ENCODE measurements at places on chromosomes 1 and 21. TPM values are rescaled to one million over a fixed set of nuclear protein-coding genes. Genes with fewer than 3 reads are reported as not detected.

GRCh38 chr21:25967901-25968438 lies 202.6 kb downstream of the APP start:
- peak; percentile 25 for DNase-seq
- H3K36me3 ChIP-seq = peaks cover 8% of the 10 kb centered on the region

GRCh38 chr1:25922056-25922970 lies 16.1 kb upstream of the STMN1 start:
- peak overlapping the region; percentile 83 for H3K4me3 ChIP-seq
- H3K4me1 ChIP-seq = peaks cover 14% of the 10 kb centered on the region
- peaks cover 35% of the 10 kb centered on the region for H3K27me3 ChIP-seq

GRCh38 chr1:237482777-237483176 lies 407.9 kb downstream of the ZP4 start:
- H3K4me1 ChIP-seq = no peaks in the 10 kb centered on the region
- H3K36me3 ChIP-seq = no peaks in the 10 kb centered on the region
- no peak for DNase-seq
- no peak overlapping the region for H3K4me3 ChIP-seq
- no peaks in the 10 kb centered on the region for H3K27me3 ChIP-seq

- no peak for DNase-seq
- no peak overlapping the region for H3K27ac ChIP-seq
- peaks cover 21% of the 10 kb centered on the region for H3K4me1 ChIP-seq
These were observed 1.5 kb upstream of the MAGI3 start for GRCh38 chr1:113388621-113389358.

DNA sequence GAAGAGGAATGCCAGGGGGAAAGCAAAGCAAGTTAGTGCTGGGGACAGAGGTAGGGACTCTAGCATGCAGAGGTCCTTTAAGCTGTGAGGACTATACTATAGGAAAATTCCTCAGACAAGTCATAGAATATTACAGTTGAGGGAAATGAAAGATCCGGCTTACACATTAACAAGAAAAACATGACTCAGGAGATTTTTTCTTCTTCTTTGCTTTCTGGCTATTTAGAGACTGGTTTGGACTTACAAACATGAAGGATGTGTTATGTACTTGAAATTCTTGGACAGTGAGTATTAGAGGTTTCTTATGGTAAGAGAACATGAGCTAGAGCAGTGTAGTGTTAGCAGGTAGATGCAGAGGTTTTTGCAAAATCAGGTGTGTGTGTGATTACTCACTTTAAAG lies 24.9 kb downstream of the USP25 start:
- peaks cover 23% of the 10 kb centered on the region for H3K36me3 ChIP-seq
- no peaks in the 10 kb centered on the region for H3K27me3 ChIP-seq

DNA sequence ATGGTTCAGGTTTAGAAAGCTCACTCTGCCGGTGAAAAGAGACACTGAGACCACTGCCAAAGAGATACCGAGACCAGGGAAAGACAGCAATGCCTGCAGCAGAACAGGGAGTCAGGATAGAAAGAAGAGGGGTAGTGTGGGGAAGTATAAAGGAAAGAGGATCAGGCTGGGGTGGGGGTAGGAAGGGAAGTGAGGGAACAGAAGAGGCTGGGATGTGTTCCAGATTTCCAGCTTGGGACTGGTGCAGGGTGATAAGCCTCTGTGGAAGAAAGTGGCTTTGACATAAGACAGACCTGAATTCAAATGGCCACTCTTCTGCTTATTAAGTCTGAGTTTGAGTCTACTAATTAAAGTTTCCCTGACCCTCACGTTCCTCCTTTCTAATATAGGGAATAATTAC lies 105.9 kb downstream of the PIK3R3 start:
- no peak overlapping the region for H3K27ac ChIP-seq
- DNase-seq = no peak
- no peak overlapping the region for H3K4me3 ChIP-seq

- H3K4me3 ChIP-seq = no peak overlapping the region
- H3K27ac ChIP-seq = no peak overlapping the region
- no peaks in the 10 kb centered on the region for H3K4me1 ChIP-seq
These were observed 225.4 kb downstream of the FOXD2 start for GRCh38 chr1:47663286-47663685.

- H3K4me1 ChIP-seq = peaks cover 11% of the 10 kb centered on the region
- H3K27me3 ChIP-seq = peaks cover 22% of the 10 kb centered on the region
- DNase-seq = no peak
- H3K27ac ChIP-seq = no peak overlapping the region
- H3K36me3 ChIP-seq = no peaks in the 10 kb centered on the region
These were observed 60.4 kb downstream of the FYB2 start for GRCh38 chr1:56758794-56759193.

DNA sequence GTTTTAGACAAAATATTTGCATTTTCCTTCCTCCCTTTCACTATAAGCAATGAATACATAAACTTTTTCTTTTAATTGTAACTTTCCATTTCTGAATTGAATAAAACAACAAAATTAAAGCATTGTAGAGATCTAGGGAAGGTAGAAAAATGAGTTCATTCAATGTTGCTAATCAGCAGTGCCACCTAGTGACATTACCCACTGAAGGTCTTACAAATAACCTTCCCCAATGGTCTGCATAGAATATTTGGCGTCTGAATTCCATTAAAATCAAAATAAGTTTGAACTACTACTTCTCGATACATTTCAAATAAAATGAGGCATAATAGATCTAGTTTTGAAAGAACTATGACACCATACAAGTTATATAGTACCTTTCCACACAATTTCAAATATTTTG lies 19.6 kb downstream of the FH start:
- H3K27me3 ChIP-seq = no peaks in the 10 kb centered on the region
- no peak for DNase-seq
- H3K36me3 ChIP-seq = peaks cover 43% of the 10 kb centered on the region
- no peak overlapping the region for H3K4me3 ChIP-seq

DNA sequence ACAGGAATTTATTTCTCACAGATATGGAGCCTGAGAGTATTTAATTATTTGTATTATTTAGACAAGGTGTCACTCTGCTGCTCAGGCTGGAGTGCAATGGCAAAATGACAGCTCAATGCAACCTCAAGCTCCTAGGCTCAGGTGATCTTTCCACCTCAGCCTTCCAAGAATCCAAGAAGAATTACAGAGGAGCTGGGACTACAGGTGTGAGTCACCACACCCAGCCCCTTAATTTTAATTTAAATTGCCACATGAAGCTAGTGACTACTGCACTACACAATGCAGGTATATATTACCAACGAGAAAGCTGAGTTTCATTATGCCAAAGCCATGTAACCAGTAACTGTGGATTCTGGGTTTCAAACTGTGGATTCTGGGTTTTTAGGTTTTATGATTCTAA lies 2.1 kb downstream of the KHDC4 start:
- peak overlapping the region; percentile 22 for H3K4me3 ChIP-seq
- H3K27ac ChIP-seq = no peak overlapping the region
- no peak for DNase-seq
- no peaks in the 10 kb centered on the region for H3K27me3 ChIP-seq
- peaks cover 24% of the 10 kb centered on the region for H3K4me1 ChIP-seq
- peaks cover 1% of the 10 kb centered on the region for H3K36me3 ChIP-seq

GRCh38 chr1:66132324-66132723 lies 339.6 kb downstream of the PDE4B start:
- no peaks in the 10 kb centered on the region for H3K36me3 ChIP-seq
- no peak for DNase-seq
- no peak overlapping the region for H3K27ac ChIP-seq
- H3K4me3 ChIP-seq = no peak overlapping the region

GRCh38 chr1:207097871-207098324 lies 6.1 kb upstream of the C4BPA start:
- no peaks in the 10 kb centered on the region for H3K36me3 ChIP-seq
- no peak for DNase-seq
- no peak overlapping the region for H3K27ac ChIP-seq
- peaks cover 13% of the 10 kb centered on the region for H3K27me3 ChIP-seq
- no peak overlapping the region for H3K4me3 ChIP-seq

GRCh38 chr1:33609739-33610138 lies 137.3 kb downstream of the ZSCAN20 start:
- no peak overlapping the region for H3K4me3 ChIP-seq
- H3K36me3 ChIP-seq = no peaks in the 10 kb centered on the region
- no peak for DNase-seq
- no peaks in the 10 kb centered on the region for H3K4me1 ChIP-seq
- H3K27ac ChIP-seq = no peak overlapping the region

DNA sequence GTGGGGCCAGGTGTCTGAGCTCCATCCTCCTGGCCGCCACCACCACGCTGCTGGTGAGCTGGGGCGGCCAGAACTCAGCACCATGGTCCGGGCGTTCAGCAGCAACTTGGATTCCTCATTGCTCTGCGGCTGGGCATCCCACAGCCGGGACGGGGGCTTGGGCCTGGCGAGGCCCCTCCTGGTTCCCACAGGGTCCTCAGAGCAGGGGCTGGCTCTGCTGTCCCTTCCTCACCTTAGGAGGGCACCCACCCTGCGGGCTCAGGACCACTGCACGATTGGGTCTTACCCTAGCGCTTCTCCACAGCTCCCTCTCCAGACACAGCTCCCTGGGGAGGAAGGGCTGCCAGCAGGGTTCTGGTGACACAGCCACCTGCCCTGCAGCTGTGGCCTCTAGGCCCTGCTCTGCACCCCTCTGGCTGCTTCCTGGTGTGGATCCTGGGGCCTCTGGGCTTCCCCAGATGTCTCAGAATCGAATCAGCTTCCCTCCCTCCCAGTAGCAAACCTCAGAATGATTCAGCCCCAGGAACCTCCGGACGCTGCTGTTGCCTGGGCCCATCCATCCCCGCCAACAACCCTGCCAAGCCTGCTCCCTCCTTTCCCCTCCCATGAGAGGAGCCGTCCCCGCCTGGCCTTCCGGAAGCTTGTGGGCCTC lies 25.0 kb downstream of the CRYAA start:
- peaks cover 38% of the 10 kb centered on the region for H3K27me3 ChIP-seq
- H3K36me3 ChIP-seq = peaks cover 7% of the 10 kb centered on the region
- no peak overlapping the region for H3K27ac ChIP-seq
- DNase-seq = no peak

- H3K36me3 ChIP-seq = no peaks in the 10 kb centered on the region
- no peak for DNase-seq
- no peak overlapping the region for H3K4me3 ChIP-seq
- H3K27me3 ChIP-seq = no peaks in the 10 kb centered on the region
- H3K4me1 ChIP-seq = no peaks in the 10 kb centered on the region
These were observed 82.8 kb downstream of the DMRTB1 start for GRCh38 chr1:53541761-53542550.

- H3K4me3 ChIP-seq = peak overlapping the region; percentile 24
- H3K27ac ChIP-seq = peak overlapping the region; percentile 86
- DNase-seq = no peak
- H3K27me3 ChIP-seq = no peaks in the 10 kb centered on the region
- H3K36me3 ChIP-seq = peaks cover 52% of the 10 kb centered on the region
These were observed 18.1 kb downstream of the KIAA0040 start for GRCh38 chr1:175174309-175175102.

DNA sequence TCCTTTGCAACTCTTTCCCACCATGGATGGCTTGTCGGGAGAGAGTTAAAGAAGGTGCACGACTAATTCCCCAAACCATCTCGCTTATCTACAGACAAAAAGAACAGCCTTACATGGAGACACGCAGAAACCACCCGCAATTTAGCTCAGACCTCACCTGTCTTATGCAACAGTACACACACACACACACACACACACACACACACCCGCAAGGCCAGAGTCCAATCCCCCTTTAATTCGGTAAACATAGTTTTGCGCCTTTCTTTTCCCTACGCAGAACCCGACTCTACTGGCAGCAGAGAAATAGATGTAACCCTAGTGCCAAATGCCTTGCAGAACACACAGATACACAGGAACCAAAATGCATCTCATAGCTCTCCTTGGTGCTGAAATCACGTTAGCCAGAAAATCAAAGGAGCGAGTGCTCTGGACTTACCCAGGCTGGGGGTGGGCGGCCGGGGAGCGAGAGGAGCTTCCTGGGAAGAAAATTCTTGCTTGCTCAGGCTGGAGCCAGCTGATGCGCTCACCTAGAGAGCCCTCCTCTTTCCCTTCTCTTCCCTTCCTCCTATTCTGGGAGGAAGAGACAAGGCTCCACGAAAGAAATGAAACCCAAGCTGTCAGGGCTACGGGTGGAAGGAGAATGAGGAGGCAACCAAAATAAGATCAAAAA lies 470 bp downstream of the TNR start:
- no peaks in the 10 kb centered on the region for H3K36me3 ChIP-seq
- H3K27me3 ChIP-seq = peaks cover 42% of the 10 kb centered on the region
- H3K4me1 ChIP-seq = peaks cover 4% of the 10 kb centered on the region

- no peaks in the 10 kb centered on the region for H3K4me1 ChIP-seq
- H3K27me3 ChIP-seq = peaks cover 71% of the 10 kb centered on the region
- no peak for DNase-seq
- no peak overlapping the region for H3K27ac ChIP-seq
- no peak overlapping the region for H3K4me3 ChIP-seq
These were observed 311.5 kb downstream of the SETD4 start for GRCh38 chr21:35748678-35749314.

DNA sequence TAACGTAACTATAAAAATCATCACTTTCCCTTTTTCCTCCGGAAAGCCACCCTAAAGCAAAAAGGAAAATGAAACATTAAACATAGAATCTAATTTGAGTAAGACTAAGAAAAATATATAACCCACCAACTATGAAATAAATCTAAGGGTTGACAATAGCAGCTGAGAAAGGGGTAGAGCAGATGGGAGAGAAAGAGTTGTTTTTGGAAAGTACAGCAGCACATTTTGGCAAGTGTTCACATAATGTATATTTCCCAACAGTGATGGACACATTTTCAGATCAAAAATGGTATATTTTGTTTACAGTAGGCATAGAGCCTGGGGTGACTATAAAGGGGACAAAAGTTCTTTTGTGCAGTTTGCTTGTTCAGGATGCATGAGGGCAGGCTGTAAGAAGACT lies 1287.4 kb upstream of the B3GALT2 start:
- H3K4me3 ChIP-seq = no peak overlapping the region
- no peak for DNase-seq
- H3K4me1 ChIP-seq = no peaks in the 10 kb centered on the region
- H3K27me3 ChIP-seq = no peaks in the 10 kb centered on the region
- no peaks in the 10 kb centered on the region for H3K36me3 ChIP-seq
- H3K27ac ChIP-seq = no peak overlapping the region

- no peak overlapping the region for H3K4me3 ChIP-seq
- no peak for DNase-seq
- no peak overlapping the region for H3K27ac ChIP-seq
- no peaks in the 10 kb centered on the region for H3K36me3 ChIP-seq
These were observed 23.8 kb upstream of the CPLANE2 start for GRCh38 chr1:16260814-16261213.

DNA sequence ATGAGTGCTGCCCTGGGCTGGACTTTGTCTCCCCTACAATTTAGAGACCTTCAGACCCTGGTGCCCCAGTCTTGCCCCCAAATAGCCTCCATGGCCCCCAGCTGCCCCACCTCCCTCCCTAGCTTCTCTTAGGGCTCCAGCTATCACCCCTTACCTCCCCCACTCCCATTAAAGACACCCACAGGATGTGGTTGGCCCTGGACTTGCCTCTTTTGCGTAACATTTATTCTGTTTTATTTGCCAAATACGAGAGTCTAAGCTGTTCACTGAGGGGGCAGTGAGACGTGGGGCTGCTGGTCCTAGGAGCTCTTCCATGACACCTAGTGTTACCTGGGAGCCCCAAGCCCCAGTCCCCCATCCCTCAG lies 4.5 kb downstream of the ZC3H12A start:
- peaks cover 19% of the 10 kb centered on the region for H3K36me3 ChIP-seq
- H3K27ac ChIP-seq = peak overlapping the region; percentile 99
- peaks cover 55% of the 10 kb centered on the region for H3K4me1 ChIP-seq
- H3K27me3 ChIP-seq = no peaks in the 10 kb centered on the region
- peak overlapping the region; percentile 97 for H3K4me3 ChIP-seq
- DNase-seq = no peak

Gene PCBP3
- polyA plus RNA-seq = 0.72 TPM

Gene TMEM269
- polyA plus RNA-seq = not detected

Gene ATP6V1G3
- not detected for polyA plus RNA-seq

Gene ADORA3
- polyA plus RNA-seq = not detected

Gene CLCA4
- polyA plus RNA-seq = not detected

Gene SLFNL1
- 0.54 TPM for polyA plus RNA-seq

Gene LBR
- 144 TPM for polyA plus RNA-seq

Gene GJB3
- not detected for polyA plus RNA-seq

Gene LEFTY1
- not detected for polyA plus RNA-seq

All from naive B cell (primary cell).